DMS79 (cell line): ENCODE measurements at places on chromosomes 2 and 18.
A peak's percentile ranks its signal among the peaks of the same experiment; 100 is the strongest.

GRCh38 chr2:108212671-108213070 is 27.1 kb upstream of the SULT1C3 start:
- no peak for DNase-seq

- no peak for DNase-seq
Observed at GRCh38 chr2:43472527-43473194, 123.2 kb downstream of the THADA start.

- DNase-seq = no peak
Observed at GRCh38 chr2:134982603-134983002, 64.0 kb downstream of the CCNT2 start.

DNA sequence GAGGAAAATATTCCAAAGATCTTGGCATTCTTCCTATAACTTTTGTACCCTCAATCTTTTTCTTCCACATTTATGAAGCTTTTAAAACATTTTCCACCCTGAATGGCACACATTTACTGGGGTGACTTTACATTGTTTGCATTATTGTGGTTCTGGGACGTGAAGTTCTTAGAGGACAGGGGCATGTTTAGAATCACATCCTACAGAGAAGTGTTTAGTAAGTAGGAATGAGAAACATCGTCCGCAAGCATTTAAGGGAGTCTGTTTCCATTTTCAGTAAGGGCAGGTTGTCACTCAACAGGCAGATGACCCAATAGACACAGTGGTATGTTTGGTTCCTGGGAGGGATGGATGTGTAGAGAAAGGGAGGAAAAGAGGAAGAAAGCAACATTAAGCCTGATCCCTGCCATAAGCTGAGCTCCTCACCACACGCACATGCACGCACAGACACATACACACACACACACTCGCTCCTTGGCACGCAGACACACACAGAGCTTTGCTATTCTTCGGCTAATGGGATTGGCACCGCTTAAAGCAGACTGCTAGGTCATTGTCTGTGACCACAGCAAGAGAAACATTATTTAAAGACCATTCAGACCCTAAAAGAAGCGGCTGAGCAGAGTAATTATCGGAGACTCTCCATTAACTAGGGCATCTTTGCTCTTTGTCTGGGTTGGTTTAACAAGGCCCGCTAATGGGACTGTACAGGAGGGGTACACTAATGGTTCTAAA is 14.2 kb upstream of the PLEKHM3 start:
- DNase-seq = no peak

GRCh38 chr18:58388736-58389135 is 240.2 kb downstream of the ALPK2 start:
- DNase-seq = no peak

GRCh38 chr2:171124541-171124940 is 36.2 kb downstream of the TLK1 start:
- peak; percentile 92 for DNase-seq

- no peak for DNase-seq
Observed at GRCh38 chr2:216546641-216547403, 48.2 kb downstream of the RPL37A start.

DNA sequence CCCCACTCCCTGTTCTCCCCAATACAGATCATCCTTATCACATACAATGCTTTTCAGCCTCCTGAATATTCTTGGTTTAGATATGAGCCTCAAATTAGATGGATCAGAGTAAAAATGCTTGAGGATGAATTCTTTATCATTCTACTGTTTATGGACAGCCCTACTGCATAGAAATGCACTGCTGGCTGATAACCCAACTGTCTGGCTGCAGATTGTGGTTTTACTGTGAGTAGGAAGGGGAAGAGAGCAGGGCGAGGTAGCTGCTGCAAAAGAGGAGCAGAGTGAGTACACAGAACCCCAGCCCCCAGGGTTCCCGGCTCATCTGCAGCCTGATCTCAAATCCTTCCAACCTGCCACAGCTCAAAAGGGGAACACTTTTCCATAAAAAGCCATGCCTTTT is 29.4 kb upstream of the NCOA1 start:
- no peak for DNase-seq

DNA sequence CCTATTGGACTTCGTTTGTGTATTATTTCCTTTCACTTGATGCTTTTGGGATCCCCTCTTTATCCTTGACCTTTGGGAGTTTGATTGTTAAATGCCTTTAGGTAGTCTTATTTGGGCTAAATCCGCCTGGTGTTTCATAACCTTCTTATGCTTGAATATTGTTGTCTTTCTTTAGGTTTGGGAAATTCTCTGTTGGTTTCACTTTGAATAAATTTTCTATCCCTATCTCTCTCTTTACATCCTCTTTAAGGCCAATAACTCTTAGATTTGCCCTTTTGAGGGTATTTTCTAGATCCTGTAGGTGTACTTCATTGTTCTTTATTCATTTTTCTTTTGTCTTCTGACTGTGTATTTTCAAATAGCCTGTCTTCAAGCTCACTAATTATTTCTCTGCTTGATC is 354.7 kb downstream of the PARD3B start:
- DNase-seq = no peak

DNA sequence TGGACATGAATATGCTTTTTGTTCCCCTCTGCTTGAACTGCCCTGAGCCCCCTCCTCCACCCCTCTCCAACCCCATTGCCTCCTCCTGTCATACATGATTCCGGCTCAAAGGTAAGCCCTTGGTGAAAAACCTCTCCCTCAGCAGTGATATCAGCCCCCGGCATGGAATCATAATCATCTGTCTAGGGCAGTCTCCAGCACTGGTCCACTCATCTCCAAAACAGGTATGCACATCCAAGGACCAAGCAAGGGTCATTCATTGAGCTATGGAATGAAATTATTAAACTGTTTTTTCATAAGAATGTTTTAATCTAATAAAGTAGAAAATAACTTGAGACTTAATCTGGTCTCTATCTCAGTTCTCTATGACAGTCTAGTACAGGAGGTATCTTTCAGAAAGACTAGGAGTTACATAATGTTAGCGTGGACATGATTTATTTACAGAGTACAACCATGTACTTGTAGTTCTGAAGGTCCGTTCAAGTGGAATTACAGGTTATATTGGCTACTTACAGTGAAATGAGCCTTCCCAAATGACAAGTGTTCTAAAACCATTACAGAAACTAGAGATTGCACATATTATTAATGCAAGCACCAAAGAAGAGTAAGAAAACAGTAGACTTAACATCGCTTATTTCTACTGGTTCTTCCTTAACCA is 75.2 kb downstream of the ACVR1 start:
- DNase-seq = peak; percentile 54

DNA sequence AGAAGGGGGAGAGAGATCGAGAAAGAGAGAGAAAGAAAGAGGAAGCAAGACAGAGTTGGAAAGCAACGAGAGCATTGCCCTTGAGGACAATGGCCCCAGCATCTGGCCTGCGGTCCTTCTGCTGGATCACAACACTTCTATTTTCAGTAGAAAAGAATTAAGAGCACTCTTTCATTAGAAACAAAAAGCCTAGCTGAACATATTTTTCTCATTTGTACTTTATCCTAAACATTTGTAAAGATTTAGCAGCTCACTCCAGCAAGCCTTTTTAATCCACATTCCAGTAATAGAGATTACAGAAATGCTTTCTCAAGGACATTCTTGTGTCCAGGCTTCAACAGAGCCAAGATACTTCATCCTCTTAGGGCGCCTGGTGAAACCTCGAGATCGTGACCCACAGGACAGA is 31.6 kb upstream of the AFF3 start:
- DNase-seq = no peak
